ENCODE measurements at places on chromosomes 2 and 18.

DNA sequence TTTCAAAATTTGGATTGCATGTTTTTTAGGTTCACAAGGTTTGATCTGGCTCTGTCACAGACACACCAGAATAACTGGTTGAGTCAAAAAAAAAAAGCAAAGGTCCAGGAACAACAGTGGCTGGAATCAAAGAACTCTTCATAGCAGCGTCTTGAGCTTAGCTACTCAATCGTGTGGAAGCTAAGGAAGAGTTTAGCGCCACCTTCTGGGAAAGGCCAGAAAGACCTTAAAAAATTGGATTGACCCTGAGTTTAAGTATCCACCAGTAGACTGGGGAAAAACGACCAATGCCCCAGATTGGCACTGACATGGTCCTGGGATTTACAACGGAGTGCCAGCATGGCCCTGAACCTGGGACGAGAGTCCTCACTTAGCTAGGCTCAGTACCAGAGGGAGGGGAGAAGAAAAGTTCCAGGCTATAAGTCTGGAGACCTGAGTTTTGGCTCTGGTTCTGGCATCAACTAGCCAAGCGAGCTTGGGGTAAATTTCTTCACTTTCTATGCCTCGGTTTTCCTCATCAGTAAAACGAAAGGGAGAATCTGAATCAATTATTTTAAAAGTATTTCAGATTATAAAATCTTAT is 71.1 kb upstream of the TFCP2L1 start:
- peak; percentile 56 for DNase-seq

DNA sequence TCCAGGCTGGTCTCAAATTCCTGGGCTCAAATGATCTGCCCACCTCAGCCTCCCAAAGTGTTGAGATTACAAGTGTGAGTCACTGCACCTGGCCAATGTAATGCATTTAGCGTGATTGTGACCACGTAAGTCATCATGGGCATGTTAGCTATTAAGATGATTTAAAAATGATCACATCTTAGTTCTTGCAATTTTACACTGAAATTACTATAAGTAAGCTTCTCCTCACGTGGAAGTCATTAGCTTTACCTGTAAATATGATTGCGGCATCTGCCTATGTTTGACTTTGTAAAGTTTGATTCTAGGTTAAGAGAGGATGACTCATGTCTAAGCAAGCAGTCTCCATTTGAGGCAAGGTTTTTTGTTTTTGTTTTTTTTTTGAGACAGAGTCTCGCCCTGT is 85.5 kb downstream of the PMAIP1 start:
- no peak for DNase-seq

GRCh38 chr2:95166065-95166763 is 605 bp downstream of the ZNF2 start:
- no peak for DNase-seq

GRCh38 chr2:180419212-180419611 is 412.1 kb upstream of the CWC22 start:
- no peak for DNase-seq

DNA sequence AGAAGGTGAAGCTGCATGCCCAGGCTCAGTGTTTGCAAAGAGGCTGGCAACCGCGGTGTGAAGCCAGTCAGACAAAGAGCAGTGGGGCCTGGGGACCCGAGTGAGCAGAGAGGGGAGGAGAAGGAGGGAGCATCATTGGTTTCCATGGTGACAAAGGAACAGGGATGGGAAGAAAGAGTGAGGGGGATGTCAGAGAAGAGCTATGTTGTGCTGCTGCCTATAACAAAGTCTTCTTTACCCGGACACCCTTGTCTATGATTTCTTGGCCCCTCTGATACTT is 14.5 kb downstream of the TMEM247 start:
- DNase-seq = no peak

DNA sequence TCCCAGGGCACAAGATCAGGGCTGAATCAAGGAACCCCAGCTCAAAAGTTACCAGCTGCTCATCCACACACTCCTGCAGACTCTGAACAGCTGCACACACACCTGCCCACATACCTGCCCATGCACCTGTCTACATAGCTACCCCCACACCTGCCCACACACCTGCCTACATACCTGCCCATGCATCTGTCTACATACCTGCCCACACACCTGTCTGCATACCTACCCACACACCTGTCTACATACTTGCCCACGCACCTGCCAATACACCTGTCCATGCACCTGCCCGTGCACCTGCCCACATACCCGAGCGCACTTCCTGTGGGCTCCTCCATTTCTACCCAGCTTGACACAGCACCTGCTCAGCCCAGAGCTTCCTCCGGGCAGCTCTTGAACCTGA is 122.8 kb upstream of the AGAP1 start:
- no peak for DNase-seq

DNA sequence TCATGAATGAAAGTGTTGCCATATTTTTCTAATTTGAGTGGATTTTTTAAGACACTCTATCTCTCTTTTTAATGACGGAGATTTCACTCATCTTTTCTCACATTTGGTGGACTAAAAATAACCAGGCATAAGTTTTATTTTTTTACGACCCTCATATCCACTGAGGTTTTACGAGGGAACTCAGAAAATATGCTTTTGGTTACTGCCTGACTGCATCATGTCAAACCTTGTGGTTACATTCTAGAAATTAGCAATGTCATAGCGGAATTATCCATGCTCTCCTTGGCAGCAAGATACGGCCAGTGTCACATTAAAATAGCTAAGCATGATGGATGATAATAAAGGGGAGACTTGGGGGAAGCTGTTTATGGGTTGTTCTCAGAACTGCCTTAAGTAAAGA is 428.6 kb upstream of the FSHR start:
- DNase-seq = no peak

- DNase-seq = no peak
Observed at GRCh38 chr2:216300906-216301305, 71.4 kb downstream of the MARCHF4 start.

GRCh38 chr2:11396467-11397445 is 52.3 kb upstream of the ROCK2 start:
- DNase-seq = peak; percentile 37

DNA sequence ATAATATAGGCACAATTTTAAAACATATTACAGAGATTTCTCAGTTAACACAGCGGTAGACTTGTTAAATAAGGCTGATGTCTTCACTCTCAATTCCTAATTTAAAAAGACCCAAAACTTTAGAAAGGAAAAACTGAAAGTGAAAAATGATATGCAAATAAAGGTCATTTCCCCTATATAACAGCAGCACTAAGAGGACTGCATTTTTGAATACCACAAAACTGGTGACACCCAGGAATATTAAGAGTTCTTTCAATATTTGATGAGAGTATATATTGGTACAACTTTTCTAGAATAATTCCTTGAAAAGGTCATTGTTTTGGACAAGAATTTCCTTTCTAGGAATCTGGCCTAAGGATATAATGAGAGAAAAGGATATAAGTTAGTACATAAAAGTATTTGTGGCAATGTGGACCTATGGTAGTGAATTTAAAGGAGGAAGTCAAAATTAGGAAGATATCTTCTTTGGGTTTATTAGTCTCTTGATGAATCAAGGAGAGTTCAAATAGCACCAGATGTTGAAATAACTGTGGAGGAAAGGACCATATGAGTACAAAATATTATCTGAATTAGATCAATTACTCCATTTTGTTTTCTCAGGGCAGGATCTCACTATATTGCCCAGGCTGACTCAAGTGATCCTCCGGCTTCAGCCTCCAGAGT is 70.3 kb downstream of the TMEM237 start:
- DNase-seq = no peak

DNA sequence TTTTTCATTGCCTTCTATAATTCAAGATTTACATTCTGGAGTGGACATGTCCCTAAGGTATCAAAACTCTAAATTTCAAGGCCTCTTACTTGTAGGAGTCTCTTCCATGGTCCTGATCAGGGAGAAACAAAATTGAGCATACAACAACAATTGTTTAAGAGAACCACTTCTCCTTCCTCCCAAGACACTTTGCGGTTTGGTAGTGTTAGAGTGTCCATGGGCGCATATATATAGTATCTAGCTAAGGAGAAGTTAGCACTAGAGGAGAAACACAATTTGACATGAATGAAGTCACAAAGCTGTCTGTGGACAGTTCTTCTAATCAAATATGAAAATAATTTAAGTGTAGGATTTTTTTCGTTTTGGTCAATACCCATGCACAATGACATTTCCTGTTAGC is 349.1 kb upstream of the MAP2 start:
- no peak for DNase-seq

GRCh38 chr18:30929718-30930117 is 112.8 kb downstream of the DSC3 start:
- DNase-seq = no peak

GRCh38 chr2:74959106-74959751 is 786 bp downstream of the POLE4 start:
- no peak for DNase-seq

DNA sequence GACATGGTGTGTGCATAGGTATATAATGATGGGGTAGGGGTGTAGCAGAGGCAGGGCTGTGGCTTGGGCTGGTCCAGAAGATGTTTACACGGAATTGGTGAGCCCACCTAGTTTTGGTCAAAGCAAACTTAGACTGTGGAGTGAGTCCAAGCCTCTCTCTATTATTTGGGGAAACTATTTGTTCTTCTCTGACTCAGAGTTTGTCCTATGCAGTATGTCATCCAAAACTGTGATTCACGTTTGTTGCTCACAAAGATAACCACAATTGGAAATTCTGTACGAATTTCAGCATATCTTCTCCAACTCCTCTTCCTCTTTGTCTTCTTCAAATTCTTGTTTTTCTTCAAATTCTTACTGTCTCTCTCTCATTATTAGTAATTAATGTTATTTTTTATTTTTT is 292.9 kb downstream of the XIRP2 start:
- DNase-seq = peak; percentile 27

DNA sequence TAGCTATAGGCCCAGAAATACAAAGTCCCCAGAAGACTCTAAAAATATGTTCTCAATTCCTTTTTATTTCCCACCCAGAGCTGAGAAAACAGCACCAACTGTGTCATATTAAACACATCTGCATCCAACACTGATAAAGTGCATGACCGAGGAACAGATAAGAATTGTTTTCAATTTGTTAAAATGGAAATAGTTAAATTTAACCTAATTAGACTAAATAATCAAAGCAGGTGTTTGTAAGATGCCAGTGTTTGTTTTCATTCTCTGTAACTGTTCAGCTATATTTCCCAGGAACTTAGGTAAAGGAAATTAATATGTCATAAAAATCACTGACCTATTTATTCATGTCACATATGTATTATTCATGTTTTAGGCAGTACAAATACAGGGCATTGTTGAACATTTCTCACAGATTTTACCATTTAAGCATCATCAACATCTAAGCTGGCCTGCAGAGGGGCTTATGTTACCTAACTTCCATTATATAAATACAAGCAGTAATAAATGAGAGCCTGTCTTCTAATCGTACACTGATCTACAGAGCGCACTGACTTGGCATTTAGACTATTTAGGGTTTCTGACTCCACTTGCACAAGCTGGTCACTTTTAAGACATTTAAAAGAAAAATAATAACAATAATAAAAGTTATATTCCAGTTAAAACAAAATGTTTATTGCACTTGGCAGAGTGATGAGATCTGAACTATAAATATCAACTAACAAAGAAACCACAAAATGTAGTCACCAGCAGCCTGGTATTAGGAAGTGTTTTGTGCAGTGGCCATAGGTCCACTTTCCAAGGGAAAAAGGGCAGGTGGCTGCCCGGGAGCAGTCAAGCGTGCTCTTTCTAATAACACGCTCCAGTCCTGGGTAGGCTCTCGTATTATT is 86.6 kb upstream of the ZFP36L2 start:
- peak; percentile 83 for DNase-seq

DNA sequence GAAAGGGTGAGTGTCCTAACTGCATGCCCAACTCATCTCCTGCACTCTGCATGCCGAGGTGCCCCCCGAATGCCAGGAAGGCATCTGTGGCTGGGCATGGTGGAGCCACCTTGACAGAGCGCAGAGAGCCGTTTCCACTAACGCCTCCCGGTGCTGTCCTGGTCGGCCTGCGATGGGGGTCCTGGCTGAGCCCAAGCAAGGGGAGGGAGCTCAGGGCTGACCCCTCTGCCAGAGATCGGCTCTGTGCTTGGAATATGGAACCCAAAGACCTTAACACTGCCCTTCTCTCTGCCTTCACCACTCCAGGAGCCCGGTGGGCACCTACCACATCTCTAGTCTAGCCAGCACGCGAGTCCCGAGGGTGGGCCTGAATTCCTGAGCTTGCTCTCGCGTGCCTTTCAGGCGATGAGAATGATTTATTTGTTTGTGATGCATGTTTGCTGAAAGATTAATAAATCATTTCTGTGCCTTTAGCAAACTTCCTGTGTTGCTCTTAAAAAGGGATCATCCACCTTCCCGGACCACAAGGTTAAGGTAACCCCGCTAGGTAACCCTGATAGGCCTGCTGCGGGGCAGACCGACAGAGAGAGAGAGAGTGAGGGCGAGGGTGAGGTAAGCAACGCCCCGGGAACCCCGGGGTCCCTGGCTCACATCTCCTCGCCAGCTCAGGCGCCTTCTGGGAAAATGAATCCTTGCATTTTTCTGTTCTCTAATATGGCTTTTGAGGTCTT is 35.3 kb downstream of the PDIA6 start:
- DNase-seq = no peak

DNA sequence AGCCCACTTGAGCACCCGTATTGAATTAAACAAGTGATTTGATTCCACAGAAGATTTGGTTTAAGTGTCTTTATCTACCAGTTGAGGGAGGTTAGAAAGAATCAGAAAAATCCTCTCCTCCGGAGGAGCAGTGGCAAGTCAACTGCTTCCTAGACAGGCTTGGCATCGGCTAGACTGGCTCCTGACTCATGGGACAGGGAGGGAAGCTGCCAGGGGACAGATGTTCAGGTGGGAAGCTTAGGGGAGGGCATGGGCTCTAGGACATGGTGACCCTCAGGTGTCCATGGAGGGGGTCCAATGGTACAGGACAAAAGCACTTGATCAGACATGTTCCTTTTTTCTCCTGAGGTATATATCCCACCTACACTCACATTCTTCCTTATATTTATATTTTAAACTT is 119.3 kb upstream of the IL1R2 start:
- DNase-seq = no peak

DNA sequence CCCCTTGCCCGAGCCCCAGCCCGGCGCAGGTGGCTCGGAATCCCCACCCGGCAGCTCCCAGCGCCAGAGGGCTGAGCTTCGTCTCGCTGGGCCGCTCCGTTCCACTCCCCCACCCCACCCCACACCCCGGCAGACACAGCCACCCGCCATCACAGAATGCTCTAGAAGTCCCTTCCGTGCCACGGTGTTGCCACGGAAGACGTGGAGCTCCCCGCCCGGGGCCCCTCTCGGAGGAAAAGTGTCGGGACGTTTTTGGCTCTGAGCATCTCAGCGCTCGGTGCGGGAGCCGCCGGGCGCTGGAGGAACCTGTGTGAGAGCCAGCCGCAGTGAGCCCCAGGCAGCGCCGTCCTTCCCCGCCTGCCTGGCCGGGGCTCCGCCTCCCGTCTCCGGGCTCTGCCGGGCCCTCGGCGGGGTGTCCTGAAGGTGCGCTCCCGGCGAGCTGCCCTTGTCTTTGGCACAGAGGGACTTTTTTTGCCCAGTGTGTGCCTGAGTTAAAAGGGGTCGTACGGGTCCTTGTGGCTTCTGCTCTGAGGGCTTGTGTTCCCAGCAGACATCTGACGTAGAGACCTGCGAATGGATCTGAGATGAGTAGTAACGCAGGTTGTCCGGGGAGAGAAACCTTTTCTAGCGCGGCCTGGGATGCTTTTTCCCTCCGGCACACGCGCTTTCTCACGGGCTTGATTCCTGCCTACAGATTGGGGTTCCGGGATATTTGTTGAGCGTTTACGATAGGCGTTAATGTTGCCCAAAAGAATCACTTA is 1.8 kb downstream of the ZCCHC2 start:
- peak; percentile 28 for DNase-seq

Measured in RPMI7951 (cell line).